ENCODE measurements at places on chromosomes 1 and 21. TPM values are rescaled to one million over a fixed set of nuclear protein-coding genes. Genes with fewer than 3 reads are reported as not detected.
A peak's percentile ranks its signal among the peaks of the same experiment; 100 is the strongest.

DNA sequence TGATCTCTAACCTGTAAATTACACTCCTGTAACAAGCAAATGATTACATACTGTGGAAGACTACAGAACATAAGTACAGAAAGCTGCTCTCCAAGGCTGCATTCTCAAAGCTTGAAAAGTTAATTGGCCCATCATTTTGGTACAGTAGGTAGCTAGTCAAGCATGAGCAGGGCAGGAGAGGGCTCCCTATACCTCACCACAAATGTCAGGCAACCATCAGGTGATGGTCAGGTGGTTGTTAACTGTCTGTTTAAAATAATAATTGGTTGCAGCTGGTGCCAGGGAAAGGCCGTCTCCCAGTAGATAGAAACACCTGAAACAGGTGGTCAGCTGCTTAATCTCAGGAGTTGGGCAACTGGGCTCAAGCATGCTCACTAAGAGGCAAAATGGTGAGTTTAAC, 13.1 kb upstream of the SLC1A7 start:
- DNase-seq, result no peak

S100B gene
- total RNA-seq, result 8.7 TPM

FCRL1 gene
- total RNA-seq, result 1.0 TPM

IFNGR2 gene
- total RNA-seq, result 5.6 TPM

GRCh38 chr1:29166291-29166878, 15.3 kb downstream of the SRSF4 start:
- DNase-seq, result no peak

DNA sequence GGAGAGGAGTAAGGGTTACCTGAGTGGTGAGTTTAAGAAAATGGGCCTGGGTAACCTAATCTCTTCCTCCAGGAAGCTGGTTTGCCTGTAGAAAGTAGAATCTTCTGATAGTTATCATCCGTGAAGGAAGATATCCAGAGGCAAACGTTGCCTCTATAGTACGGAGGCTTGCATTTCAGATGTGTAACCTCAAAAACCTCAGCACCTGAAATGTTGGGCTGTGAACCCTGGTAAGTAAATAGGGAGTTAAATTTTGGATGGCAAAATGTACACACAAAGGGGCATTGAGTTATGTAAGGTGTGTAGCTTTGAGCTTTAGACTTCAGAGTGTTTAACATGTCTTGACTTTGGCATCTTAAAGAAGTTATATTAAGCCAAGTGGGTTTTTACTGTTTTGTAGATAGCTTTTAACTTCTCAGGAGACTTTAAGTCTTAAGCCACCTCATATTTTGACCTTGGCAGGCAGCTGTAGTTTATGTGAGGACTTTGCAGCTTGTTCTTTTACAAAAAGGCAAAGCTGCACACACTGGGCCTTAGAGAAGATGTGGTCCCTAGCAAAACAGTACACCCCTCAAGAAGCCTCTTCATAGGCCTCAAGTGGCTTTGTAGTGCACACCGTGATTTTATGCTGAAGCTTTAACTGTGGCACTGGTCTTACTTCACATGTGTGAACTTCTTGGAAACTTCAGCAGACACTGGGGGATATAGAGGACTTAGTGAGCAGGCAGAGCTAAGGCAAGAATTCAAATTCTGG, 83.4 kb downstream of the SNRPE start:
- DNase-seq, result no peak

DNA sequence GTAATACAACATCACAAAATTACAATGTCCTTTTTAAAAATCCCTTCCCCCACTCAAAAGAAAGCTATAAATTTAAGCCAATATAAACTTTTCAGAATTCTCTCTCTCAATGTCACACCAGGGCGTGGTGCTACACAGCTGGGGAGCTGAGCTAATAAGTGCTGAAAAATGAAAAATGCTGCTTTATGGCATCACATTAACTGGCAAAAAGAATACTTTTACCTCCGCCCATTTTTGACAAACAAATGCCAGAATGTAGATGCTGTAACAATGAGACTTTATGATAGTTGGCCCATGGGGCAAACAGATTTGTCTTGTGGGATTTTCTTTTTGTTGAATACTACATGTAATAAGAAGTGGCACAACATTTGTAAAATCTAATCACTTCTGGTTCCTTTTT, 12.7 kb upstream of the LYPLAL1 start:
- no peak for DNase-seq

DNA sequence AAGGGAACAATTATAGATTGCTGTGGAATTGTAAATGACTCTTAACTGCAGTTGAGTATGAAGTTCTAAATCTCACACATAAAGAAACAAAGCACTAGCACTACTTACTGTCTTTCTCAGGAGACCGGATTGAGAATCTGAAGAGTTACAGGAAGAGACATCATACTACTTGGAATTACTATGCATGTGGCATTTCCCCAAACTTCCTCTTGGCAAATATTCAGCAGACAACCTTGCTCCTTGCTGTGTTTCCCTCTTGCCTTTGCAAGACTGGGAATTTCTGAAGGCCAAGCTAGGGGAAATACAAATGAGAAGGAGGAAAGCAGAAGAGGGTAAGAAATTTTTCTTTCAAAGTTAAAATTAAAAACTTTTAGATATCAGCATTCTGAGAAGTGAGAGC, 173.6 kb upstream of the KCTD3 start:
- no peak for DNase-seq

RPL11 gene
- total RNA-seq, result 1,518 TPM

DNA sequence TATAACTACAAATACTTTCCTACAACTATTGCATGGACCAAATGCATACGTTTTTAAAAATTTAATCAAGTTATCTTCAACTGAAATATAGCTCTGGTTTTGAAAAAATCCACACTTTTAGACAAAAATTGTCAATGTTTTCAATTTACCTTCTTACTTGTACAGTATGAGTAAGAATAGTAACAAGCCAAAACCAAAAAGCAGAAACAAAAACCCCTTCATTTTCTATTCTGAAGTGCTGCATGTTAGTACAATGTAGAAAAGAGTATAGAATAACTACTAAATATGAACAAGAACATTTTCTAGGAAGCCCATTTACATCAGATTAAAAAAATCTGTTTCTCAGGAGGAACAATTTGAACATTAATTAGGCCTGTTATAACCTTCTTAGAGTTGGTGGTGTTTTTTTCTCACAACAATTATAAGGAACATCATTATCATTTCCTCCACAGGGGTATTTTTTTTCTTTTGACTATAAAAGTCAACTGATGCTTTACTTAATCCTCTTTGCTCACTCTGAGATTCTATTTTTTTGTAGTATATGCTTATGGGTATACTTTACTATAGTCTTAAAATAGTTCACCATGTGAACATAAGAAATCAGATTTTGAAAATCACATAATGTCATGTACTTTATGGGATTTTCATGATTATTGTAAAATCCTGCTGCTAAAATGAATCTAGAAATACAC, 475.4 kb downstream of the PTBP2 start:
- DNase-seq, result no peak

- no peak for DNase-seq
These were observed 5.7 kb downstream of the TAL1 start for GRCh38 chr1:47226121-47226838.

H3-3A gene
- 342 TPM for total RNA-seq

GRCh38 chr1:51472359-51472758, 46.7 kb downstream of the EPS15 start:
- DNase-seq, result no peak

GUCA2A gene
- total RNA-seq, result not detected

GRCh38 chr1:165537356-165538109, 6.3 kb upstream of the LRRC52 start:
- no peak for DNase-seq

DNA sequence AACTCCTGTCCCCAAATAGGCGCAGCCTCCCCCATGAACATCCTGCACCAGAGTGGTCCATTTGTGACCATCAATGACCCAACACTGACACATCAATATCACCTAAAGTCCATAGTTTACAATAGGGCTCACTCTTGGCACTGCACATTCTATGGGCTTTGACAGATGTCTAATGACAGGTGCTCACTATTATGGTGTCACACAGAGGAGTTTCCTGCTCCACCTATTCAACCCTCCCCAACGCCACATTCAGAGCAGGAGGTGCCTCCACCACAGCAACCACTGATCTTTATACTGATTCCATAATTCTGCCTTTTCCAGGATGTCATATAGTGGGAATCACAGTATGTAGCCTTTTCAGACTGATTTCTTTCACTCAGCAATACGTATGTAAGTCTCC, 24.2 kb downstream of the GNG4 start:
- DNase-seq, result no peak

DNA sequence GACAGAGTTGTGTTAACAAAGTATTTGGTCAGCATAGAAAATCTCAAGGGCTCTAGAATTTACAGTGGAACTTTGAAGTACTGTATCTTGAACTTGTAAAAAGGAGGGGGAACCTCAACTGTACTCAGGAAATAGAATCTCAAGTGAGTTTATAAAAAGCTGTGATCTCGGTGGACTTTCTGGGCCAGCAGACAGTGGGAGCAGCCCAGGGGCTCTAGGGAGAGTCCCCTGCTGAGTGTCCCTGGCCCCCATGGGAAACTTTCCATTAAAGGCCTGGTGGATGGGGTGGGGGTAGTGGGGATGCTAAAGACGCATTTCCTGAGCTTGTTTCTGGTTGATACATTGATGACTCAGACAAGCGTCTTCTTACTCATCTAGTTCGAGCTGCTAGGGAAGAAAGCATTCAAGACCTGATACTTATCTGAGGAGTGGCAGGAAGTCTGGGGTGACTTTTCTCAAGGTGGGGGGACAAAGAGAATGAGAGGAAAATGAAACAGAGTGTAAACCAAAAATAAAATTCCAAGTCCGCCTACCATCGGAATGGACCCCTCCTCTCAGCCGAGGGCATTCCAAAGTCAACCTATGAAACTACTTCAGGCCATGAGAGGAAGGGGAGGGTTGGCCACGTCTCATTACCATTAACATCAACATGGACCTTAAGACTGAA, 65.5 kb downstream of the NID1 start:
- peak; percentile 73 for DNase-seq

SOX13 gene
- not detected for total RNA-seq

SPRR2B gene
- total RNA-seq, result not detected

CGN gene
- 1.3 TPM for total RNA-seq

DNA sequence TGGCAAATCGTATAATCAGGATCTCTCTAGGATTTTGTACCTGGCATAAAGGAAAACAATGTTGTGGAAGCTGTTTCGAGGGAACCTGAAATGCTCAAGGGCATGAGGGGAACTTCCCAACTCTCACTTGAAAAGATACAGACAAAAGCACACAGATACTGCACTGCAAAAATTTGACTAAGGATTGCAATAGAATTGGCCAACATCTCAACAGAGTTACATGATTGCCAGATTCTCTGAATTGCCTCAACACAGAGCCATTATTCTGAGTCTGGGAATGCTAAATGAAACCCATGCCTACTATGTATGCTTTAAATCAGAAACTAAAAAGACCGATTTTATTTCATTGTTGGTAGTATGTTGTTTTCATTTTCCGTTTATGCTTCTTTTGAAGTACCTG, 16.0 kb downstream of the KRTAP19-8 start:
- DNase-seq, result no peak

SPRR2G gene
- total RNA-seq, result not detected

DNALI1 gene
- not detected for total RNA-seq

DNA sequence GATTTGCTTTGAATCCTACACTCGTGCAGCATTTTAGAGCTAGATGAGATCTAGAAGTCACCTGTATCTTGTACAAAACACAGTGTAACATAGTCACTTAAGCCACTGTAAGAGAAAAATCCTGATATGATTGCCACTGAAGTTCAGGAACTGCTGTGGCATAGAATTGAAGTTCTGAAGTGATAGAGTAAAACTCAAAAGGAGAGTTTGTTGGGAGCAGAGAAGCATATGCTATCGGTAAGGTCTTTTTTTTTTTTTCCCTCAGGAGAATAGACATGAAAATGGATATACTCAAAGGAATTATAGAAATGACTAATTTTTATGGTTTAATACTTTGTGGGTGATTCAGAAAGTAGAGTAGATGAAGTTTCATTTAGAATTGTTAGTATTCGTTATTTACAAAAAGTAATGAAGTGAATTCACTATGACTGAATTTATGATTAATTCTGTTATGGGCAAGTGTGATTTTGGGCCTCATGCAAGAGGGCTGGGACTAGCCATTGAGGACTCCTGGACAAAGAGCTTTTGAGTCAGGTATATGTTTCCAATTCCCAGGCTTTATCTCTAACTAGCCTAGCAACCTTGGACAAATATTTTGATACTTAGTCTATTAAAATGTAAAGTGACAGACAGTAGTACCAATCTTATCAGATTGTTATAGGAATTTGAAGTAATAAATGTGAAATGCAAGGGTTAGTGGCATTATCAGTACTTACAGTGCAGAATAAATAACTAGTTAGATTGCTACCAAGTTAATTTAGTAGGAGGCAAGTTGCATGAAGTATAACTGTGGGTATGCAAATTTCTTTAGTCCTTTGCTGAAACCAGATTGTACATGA, 3.1 kb downstream of the KCTD3 start:
- DNase-seq, result no peak

- no peak for DNase-seq
These were observed 21.2 kb upstream of the DISC1 start for GRCh38 chr1:231605149-231606100.

GRCh38 chr1:53959664-53960250, 13.6 kb downstream of the LRRC42 start:
- DNase-seq, result no peak

NBPF19 gene
- 12.4 TPM for total RNA-seq

GRCh38 chr1:17596186-17596585, 56.7 kb downstream of the ARHGEF10L start:
- no peak for DNase-seq

DNA sequence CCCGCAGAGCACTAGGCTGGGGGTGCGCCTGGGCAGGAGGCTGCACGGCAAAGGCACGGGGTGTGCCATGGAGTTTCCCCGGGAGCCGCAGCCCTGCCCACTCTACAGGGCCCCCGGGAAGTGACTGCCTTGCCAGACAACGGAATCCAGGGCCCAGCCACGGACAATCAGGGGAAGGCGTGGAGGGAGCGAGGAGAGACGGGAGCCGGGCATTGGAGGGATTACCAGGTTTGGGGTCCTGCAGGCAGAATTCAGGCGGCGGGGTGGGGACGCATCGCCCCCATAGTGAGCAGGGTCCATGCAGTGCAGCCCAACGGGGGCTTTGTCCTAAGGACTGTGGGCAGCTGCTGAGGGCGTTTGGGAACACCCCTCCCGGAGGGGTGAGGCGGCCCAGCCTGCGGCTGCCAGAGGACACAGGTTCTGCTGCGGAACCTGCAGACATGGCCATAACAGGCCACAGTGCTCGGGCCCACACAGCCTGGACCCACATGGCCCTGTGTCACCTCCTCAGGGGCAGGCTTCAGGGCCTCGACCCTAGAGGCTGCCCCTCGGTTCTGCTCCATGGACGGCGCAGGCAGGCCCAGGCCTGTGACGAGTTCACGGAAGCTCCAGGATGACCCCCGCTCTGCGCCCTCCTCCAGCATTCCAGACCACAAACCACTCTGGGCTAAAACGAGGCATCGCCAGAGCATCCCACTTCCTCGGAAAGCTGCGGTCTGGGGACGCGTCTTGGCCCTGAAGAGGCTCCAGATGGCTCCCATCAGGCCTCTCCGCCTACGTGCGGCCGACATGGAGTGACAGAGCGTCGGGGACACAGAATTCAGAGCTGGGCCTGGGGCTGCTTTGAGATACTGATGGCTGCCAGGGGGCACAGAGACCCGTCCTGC, 54.5 kb downstream of the COL6A1 start:
- no peak for DNase-seq

- no peak for DNase-seq
These were observed 306.4 kb downstream of the DUSP10 start for GRCh38 chr1:221435504-221435904.

Data from activated naive CD8-positive, alpha-beta T cell treated with anti-CD3 and anti-CD28 coated beads for 36 hours (primary cell).